ENCODE measurements at places on chromosomes 11 and 22.
A peak's percentile ranks its signal among the peaks of the same experiment; 100 is the strongest.

DNA sequence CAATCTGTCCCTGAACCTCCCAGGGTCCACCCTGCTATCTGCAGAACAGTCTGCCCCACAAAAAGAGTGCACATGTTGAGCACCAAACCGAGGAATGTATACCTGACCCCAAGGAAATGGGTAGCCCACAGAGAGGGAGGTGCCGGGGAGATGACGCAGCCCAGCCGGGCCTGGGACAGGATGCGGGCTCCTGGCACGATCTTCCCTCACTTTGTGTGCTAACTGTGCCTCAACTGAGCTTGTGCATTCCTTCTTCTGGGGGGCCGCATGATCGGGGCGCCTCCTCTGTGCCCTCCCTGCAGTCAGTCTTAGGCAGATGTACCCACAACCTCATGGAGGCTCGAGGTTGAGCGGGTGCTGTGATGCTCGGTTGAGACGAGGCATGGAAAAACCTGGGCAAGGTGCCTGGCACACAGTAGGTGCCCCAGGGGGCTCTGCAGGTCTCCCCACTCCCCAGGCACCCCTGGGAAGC is 2.4 kb downstream of the GAS2L1 start:
- DNase-seq: no peak

DNA sequence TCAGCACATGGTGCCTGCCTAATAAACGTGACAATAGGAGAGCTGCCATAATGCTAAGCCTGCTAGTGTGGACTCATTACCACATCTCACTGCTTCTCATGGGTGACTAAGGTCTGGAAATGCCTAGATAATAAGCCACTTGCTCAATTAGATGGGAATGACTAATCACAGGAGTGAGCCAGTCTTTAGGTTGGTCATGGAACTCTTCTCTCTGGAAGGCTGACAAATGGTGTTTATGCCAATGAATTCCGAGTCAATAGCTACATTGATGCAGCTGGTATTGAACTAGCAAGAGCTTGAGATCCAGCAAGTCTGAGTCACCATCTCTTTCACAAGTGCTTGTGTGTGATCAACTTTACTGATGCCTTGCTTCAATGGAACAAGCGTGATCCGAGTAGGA is 334.9 kb downstream of the OPCML start:
- DNase-seq: no peak

DNA sequence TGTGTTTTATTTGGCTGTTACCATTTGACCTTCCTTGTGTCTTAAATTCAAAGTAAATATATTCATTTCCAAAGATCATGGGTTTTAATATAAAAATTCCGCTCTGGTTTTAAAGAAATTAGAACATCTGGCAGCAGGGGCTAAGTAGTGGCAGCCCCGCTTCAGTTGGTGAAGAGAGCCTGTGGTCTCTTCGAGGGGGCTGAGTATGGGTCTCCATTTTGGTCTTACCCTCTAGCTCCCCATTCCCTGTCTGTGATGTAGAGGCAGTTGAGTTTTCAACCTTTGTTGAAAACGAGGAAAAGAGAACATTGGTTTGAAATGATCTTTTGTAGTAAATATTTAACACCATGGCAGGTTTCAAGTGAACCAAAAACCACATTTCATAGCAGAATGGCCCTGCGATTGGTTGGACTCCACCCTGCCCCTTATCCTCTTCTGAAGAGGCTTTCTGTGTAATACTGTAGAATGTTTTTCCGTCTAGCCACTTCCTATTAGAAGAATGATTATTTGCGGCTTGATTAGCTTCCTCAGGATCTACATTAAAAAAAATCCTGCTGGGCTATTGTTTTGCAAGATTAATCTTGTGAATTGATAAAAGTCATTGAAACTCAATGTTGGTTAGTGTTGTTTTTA is 17.7 kb downstream of the APLP2 start:
- DNase-seq: no peak

DNA sequence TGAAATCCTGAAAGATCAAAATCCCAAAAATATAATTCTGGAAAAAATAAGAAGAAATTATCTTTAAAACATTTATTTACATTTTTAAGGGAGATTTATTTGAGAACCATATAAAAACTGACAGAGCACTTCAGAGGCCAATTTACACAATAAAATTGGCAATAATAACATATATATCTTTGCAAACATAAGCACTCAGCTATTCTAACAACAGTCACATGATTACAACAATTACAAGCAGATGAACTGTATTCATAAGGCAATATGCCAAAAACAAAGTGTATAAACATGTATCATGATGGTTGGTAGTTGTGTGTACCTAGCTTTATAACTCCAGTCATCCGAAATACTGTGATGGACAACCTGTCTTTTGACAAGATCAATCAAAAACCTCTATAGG is 17.7 kb upstream of the RASSF10 start:
- no peak for DNase-seq

GRCh38 chr22:49867303-49868265 is 13.9 kb downstream of the ZBED4 start:
- DNase-seq: no peak

DNA sequence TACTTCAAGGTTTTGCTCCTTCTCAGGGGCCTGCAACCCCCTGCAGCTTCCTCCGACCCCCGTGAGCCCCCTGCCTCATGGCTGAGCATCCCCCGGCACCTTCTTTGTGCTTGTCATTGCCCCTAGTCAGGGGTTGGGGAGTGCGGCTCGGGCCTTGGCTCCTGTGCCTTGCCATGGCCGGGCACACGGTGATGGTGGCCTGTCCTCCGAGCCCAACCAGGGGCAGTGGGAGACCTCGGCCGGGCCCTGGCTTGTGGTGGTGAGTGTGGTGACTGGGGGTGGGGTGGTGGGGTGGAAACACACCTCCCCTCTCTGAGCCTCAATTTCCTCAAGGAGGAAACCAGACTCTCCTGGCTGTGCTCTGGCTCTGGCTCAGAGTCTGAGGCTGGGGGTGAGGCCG is 1.5 kb upstream of the MRGPRG start:
- DNase-seq: peak; percentile 26

All from H9 (cell line).